Central memory CD8-positive, alpha-beta T cell (primary cell): ENCODE measurements at places on chromosomes 4 and X.

GRCh38 chr4:85005865-85006377 is 39.4 kb upstream of the WDFY3 start:
- H3K4me1 ChIP-seq: no peaks in the 10 kb centered on the region
- DNase-seq: no peak
- H3K36me3 ChIP-seq: peaks cover 2% of the 10 kb centered on the region
- H3K27me3 ChIP-seq: no peaks in the 10 kb centered on the region

GRCh38 chrX:12241026-12241425 is 102.8 kb downstream of the FRMPD4 start:
- no peak for DNase-seq
- no peaks in the 10 kb centered on the region for H3K4me1 ChIP-seq
- no peaks in the 10 kb centered on the region for H3K36me3 ChIP-seq
- H3K27ac ChIP-seq: no peak overlapping the region
- H3K4me3 ChIP-seq: no peak overlapping the region

DNA sequence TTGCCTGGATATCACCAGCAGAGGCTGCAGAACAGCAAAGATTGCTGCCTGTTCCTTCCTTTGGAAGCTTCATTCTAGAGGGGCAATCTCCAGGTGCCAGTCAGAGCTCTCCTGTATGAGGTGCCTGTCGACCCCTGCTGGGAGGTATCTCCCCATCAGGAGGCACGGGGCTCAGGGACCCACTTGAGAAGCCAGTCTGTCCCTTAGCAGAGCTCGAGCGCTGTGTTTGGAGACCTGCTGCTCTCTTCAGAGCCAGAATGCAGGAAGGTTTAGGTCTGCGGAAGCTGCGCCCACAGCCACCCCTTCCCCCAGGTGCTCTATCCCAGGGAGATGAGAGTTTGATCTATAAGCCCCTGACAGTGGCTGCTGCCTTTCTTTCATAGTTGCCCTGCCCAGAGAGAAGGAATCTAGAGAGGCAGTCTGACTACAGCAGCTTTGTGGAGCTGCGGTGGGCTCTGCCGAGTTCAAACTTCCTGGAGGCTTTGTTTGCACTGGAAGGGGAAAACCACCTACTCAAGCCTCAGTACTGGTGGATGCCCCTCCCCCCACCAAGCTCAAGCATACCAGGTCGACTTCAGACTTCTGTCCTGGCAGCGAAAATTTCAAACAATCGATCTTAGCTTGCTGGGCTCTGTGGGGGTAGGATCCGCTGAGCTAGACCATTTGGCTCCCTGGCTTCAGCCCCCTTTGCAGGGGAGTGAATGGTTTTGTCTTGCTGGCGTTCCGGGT is 57.9 kb downstream of the DKK2 start:
- no peaks in the 10 kb centered on the region for H3K4me1 ChIP-seq
- no peak overlapping the region for H3K27ac ChIP-seq
- H3K27me3 ChIP-seq: no peaks in the 10 kb centered on the region

GRCh38 chr4:100257567-100257966 is 67.3 kb upstream of the DDIT4L start:
- H3K4me1 ChIP-seq: no peaks in the 10 kb centered on the region
- peaks cover 7% of the 10 kb centered on the region for H3K27me3 ChIP-seq
- no peaks in the 10 kb centered on the region for H3K36me3 ChIP-seq
- no peak overlapping the region for H3K4me3 ChIP-seq

DNA sequence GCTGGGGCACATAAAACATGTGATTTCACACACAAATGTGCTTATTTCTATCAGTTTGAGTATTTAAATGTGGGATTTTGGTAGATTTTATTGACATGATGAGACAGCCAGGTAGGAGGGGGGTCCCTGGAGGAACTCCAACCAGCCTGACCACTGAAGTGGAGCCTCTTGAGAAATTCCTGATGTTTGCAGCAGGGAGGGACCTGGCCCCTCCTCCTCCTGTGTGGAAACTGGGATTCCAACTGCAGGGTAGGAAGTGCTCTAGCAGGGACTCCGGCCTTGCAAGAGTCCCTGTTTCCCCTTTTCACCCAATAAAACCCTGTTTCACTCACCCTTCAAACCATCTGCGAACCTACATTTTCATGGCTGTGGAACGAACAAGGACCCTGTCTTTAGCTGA is 2224.0 kb upstream of the AGA start:
- H3K4me3 ChIP-seq: no peak overlapping the region
- no peaks in the 10 kb centered on the region for H3K4me1 ChIP-seq
- H3K27me3 ChIP-seq: no peaks in the 10 kb centered on the region
- no peak for DNase-seq
- no peak overlapping the region for H3K27ac ChIP-seq
- no peaks in the 10 kb centered on the region for H3K36me3 ChIP-seq

DNA sequence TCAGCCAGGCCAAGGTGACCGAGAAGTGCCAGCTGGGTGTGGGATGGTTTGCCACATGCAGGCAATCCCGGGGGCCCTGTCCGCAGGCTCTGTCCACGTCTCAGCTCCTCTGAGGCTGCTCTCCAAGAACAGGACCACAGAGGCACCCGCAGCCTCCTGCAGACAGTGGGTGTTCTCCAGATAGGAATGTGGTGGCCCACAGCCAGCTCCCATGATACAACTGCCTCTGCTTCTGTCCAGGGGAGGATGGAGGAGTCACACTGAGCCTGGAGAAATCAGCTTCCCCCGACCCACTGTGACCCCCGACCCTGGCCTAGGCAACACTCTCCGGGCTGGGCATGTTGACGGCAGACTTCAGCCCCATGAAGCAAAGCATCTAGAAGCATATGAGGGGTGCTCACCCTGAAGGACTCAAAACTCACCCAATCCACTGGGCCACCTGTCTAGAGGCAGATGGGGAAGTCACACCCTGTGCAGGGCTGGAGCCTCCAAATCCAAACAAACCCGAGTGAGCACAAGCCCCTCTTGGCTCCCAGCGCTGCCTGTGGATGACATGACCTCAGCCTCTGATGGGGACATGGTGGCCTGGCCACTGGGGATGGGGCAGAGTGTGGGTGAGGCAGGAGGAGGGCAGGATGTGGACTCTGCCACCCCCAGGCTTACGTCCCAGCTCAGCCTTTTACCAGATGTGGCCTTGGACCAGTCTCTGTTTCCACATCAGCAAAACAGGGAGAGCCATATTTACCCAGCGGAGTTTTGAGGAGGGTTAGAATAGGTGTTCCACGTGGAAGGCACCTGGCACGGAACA is 102.3 kb downstream of the PSAPL1 start:
- H3K36me3 ChIP-seq: no peaks in the 10 kb centered on the region
- no peak for DNase-seq
- peaks cover 11% of the 10 kb centered on the region for H3K27me3 ChIP-seq
- H3K4me1 ChIP-seq: no peaks in the 10 kb centered on the region

GRCh38 chr4:79294064-79294463 is 31.8 kb downstream of the NAA11 start:
- no peak overlapping the region for H3K4me3 ChIP-seq
- no peaks in the 10 kb centered on the region for H3K36me3 ChIP-seq
- no peak overlapping the region for H3K27ac ChIP-seq
- H3K27me3 ChIP-seq: no peaks in the 10 kb centered on the region
- no peaks in the 10 kb centered on the region for H3K4me1 ChIP-seq
- no peak for DNase-seq

- no peak overlapping the region for H3K4me3 ChIP-seq
- H3K4me1 ChIP-seq: no peaks in the 10 kb centered on the region
- no peaks in the 10 kb centered on the region for H3K27me3 ChIP-seq
These were observed 517.0 kb downstream of the SPRY1 start for GRCh38 chr4:123913598-123913997.
